ENCODE measurements at places on chromosomes 6 and 20.

GRCh38 chr6:87788141-87788540 lies 86.1 kb upstream of the AKIRIN2 start:
- no peak for DNase-seq

GRCh38 chr20:44502968-44503367 lies 18.9 kb downstream of the SERINC3 start:
- no peak for DNase-seq

DNA sequence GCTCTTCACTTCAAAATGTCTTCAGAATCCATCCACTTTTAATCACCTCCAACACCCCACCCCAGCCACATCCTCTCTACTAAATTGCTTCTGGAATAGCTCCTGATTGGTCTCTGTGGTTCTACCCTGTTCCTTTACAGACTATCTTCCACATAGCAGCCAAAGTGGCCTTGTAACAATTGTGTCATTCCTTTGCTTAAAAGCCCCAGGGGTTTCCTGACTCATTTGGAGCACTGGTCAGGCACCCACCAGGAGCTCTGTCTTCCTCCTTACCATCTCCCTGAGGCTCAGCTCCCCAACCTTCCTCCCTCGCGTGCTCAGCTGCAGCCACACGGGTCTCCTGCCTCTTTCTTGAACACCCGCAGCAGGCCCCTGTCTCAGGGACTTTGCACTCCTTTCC lies 126.8 kb downstream of the HIVEP1 start:
- no peak for DNase-seq

- no peak for DNase-seq
These were observed 5.7 kb downstream of the CDC40 start for GRCh38 chr6:110185879-110186278.

- DNase-seq = peak; percentile 68
These were observed 32.2 kb downstream of the RAMACL start for GRCh38 chr6:166554316-166554715.

- DNase-seq = no peak
These were observed 7.1 kb downstream of the TFEB start for GRCh38 chr6:41728073-41728936.

- DNase-seq = no peak
These were observed 114.1 kb downstream of the CD83 start for GRCh38 chr6:14231501-14232280.

DNA sequence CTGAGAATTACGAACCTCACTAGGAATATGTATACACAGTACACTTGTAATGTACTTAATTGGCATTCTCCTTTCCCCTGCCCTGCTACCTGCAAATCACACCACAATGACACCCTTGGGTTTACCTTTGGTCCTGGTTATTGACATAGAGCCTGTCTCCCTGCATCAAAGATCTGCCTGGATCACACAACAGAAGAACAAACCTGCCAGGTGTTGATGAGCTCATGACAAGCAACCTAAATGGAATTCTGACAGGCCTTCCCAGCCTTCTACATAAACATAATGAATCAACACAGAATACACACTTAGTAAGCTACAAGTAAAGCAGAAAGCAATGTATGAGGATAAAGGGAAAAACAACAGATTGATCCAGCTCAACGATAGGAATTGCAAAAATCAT lies 95.6 kb downstream of the HDGFL1 start:
- DNase-seq = no peak

- DNase-seq = no peak
These were observed 104.2 kb upstream of the TIAM2 start for GRCh38 chr6:154890874-154891273.

DNA sequence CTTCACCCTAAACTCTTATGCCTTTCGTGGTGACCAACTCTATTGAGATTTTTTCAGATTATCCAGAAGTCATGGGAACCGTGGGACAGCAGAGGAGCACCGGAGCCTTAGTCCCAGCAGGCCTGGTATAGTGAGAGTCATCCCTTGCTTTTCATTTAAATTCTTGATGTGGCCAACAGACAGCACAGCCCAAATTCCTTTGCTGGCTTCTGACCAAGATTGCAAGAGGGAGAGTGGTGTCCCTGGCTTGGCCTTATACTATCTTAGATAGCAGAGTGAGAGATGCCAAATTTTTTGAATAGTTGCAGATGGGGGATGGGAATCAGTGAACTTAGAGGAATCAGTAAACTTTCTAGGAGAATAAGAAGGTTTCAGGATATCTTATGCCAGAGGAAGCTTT lies 7.8 kb downstream of the STX11 start:
- peak; percentile 71 for DNase-seq

DNA sequence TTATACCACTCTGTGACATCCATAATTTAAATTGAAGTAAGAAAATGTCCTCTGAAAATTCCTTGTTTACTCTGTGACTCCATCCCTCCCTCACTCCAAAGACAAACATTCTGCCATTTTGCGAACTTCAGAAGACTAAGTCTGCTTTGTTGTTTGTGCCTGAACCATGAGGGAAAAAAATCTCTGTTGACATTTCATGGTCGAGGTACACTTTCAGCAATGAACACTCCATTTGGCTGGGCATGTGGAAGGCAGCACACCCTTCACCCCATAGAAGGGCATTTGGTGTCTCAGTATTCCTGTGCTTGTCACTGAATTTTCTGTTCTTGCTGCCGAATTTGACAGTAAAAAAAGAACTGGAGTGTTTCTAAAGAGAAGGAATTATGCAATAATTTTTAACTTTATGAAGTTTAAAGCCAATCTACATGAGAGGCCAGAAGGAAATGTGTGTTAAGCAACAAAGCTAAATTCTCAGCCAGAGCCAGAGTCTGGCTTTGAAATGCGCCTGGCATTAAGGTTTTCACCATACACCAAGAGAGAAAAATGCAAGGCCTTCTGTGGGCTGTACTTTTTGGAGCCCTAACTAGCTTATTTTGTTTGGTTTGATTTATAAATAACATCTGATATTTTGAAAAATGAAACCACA lies 4.7 kb upstream of the PBOV1 start:
- DNase-seq = no peak

- DNase-seq = no peak
These were observed 115.4 kb downstream of the OPN5 start for GRCh38 chr6:47897247-47897646.

DNA sequence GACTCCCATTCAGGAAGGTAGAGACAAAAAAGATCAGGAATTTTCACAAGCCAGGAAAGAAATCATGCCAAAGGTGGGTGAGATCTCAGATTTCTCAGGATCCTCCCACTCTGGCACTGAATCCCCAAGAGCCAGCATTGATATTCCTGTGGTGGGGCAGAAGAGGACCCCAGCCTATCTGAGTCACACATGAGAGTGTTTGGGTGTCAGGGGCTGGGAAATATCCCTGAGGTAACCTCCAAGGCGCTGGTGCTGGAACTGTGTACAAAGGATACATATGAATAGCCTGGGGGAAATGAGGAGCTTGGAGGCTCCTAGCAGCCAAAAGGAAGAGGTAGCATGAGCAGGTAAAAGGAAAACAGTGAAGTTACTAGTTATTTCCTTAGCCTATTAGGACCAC lies 369.4 kb downstream of the BTBD9 start:
- no peak for DNase-seq

DNA sequence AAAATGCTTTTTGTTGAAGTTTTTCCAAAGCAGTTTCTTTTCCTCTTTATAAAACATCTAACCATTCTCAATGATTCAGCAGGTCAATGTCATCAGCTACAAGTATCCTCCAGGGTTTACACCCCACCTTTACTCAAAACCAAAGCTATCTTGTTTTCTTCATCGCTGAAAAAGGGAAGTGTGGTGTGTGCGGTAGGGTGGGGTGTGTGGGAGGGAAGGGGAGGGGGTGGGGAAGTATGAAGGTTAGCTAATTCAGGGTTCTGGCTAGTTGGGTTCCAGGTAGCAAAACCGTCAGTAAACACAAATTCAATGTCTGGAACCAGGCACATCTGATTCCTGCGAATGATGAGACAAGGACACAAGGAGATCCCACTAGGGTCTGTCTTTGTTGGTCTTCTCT lies 189.6 kb downstream of the GJA10 start:
- no peak for DNase-seq

- no peak for DNase-seq
These were observed 37.0 kb downstream of the CDC40 start for GRCh38 chr6:110217266-110217665.

DNA sequence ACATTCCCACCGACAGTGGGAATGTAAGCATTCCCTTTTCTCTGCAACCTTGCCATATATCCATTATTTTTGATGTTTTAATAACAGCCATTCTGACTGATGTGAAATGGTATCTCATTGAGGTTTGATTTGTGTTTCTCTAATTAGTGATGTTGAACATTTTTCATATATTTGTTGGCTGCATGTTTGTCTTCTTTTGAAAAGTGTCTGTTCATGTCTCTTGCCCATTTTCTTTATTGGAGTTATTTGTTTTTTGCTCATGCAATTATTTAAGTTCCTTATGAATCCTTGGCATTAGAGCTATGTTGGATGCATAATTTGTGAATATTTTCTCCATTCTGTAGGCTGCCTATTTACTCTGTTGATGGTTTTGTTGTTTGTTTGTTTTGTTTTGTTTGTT lies 18.0 kb upstream of the ABT1 start:
- DNase-seq = no peak

GRCh38 chr20:41467220-41467619 lies 100.6 kb upstream of the EMILIN3 start:
- DNase-seq = no peak

GRCh38 chr6:36383606-36384005 lies 3.9 kb downstream of the ETV7 start:
- DNase-seq = no peak

- peak; percentile 54 for DNase-seq
These were observed 19.5 kb upstream of the FAM8A1 start for GRCh38 chr6:17580518-17581048.

- no peak for DNase-seq
These were observed 178.8 kb upstream of the SNX9 start for GRCh38 chr6:157644043-157644810.

DNA sequence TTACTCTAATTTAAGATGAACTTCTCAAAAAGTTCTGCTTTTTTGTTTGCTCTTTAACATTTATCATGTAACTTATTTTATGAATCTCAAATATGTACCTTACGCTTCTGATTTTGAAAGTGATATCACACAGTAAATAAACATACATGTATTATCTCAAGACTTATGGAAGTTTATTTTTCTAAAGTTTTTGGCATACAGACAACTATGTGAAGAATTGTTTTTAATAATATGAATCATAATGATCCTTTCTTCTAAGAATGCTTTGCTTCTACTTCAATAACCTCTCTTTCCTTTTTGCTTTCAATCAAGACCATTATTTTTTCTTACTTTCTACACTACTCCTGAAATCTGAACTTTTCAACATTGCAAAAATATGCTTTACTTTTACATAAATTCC lies 816.4 kb downstream of the EYS start:
- no peak for DNase-seq
